ENCODE measurements at places on chromosomes 3 and 15.

DNA sequence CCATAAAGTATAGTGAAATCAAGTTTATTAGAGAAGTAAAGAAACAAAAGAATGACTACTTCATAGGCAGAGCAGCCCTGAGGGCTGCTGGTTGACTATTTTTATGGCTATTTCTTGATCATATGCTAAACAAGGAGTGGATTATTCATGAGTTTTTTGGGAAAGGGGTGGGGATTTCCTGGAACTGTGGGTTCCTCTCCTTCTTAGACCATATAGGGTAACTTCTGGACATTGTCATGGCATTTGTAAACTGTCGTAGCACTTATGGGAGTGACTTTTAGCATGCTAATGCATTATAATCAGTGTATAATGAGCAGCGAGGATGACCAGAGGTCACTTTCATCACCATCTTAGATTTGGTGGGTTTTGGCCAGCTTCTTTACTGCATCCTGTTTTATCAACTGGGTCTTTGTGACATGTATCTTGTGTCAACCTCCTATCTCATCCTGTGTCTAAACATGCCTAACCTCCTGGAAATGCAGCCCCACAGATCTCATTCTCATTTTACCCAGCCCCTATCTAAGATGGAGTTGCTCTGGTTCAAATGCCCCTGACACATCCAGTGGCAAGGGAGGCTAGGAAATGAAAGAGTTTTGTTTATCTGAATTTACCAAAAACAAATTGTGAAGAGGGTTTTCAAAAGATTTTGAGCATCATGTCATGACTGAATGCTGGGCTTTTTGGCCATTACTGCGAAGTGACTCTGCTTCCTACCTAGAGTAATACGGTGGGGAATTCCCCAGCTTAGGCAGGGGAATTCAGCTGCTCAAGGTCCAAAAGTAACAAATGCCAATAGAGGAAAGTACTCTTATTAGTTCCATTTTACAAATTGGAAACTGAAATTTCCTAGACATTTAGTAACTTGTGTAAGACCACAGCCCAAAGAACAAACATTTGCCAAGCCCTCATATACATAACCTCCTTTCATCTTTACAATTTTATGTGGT is 6.2 kb upstream of the SPSB4 start:
- no peak for DNase-seq

GRCh38 chr15:66726386-66726785 is 24.4 kb downstream of the SMAD6 start:
- DNase-seq: no peak

DNA sequence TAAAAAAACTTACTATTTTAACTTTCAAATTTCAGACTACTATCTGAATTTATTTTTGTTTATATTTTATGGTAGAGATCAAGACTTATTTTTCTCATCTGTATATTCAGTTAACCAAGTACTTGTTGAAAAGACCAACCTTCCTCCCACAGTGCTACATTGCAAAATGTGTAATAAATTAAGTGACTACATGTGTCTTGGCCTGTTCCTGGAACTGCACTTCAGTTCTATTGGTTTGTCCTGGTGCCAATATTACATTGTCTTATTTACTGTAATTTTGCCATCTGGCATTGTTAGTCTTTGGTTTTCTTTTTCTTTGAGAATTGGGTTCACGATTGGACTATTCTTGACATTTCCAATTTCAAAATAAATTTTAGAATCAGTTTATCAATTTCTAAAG is 138.4 kb upstream of the KCNMB2 start:
- no peak for DNase-seq

GRCh38 chr3:74469151-74469550 is 145.3 kb downstream of the CNTN3 start:
- no peak for DNase-seq

GRCh38 chr3:44981751-44982150 is 5.7 kb downstream of the EXOSC7 start:
- DNase-seq: no peak

GRCh38 chr3:78255403-78255802 is 1215.5 kb downstream of the ROBO2 start:
- DNase-seq: no peak

DNA sequence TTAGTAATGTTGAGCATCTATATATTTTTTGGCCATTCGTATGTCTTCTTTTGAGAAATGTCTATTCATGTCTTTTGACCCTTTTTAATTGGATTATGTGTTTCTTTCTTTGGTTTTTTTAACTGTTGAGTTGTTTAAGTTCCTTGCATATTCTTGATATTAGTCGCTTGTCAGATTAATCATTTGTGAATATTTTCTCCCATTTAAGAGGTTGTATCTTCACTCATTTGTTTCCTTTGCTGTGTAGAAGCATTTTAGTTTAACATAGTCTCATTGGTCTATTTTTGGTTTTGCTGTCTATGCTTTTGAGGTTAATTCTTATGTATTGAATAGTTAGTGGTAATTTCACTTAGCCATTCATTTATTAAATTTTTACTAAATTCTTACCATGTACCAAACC is 283.8 kb downstream of the ZPLD1 start:
- DNase-seq: no peak

GRCh38 chr15:35080226-35080625 is 4.9 kb downstream of the NANOGP8 start:
- DNase-seq: no peak
